NCI-H774 (cell line): ENCODE measurements at places on chromosomes 5 and 9.

DNA sequence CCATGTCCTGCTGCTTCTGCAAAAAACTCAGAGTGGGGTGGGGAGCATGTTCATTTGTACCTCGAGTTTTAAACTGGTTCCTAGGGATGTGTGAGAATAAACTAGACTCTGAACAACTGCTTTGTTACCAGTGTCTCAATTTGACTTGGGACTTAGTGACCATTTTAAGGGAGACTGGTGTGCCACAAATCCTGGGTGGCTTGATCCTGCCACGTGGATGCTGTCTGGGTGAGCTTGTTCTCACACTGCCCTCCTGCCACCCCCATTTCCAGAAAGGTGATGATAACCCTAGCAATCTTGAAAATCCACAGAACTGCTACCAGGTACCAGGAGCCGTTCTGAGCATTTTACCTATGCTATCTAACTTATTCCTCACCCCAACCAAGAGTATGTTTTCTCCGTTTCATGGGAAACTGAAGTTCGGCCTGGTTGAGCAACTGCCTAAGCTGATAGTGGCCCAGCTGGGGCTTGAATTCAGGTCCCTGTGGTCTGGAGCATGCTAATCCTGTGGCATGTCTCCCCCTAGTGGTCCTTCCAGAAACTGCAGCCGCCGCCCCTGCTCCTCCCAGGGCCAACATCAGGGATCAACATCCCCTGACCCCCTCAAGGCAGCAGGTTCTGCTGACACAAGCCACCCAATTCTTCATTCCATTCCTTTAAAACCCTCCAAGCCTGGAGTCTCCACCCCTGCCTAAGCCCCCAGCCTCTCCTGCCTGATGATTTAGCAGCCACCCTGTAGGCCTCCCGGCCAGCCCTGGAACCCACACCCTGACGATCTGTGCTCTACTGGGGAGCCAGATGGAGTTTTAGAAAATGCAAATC lies 2.8 kb downstream of the IL3 start:
- peak; percentile 26 for DNase-seq

GRCh38 chr5:120794121-120794520 lies 330.0 kb downstream of the PRR16 start:
- no peak for DNase-seq

DNA sequence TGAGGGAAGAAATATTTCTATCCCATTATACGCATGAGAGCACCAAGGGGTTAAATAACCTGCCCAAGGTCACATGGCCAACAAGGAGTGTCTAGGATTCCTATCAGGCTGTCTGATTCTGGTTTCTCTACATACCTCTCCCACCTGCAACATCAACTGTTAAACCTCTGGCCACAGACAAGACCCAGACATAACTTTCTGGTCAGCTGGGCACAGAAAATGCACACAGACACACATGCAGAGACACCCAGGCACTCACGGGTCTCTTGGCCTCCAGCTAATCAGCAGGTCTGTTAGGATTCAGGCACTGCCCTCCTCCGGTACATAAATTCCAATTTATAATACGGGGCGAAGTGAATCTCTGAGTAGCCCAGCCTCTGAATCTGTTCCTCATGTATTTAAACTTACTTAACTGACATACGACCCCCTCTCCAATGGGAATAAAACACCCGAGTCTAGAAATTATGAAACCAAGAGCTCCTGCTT lies 1.5 kb downstream of the SEPTIN8 start:
- no peak for DNase-seq

GRCh38 chr9:131709771-131710431 lies 30.0 kb downstream of the RAPGEF1 start:
- DNase-seq, result no peak

DNA sequence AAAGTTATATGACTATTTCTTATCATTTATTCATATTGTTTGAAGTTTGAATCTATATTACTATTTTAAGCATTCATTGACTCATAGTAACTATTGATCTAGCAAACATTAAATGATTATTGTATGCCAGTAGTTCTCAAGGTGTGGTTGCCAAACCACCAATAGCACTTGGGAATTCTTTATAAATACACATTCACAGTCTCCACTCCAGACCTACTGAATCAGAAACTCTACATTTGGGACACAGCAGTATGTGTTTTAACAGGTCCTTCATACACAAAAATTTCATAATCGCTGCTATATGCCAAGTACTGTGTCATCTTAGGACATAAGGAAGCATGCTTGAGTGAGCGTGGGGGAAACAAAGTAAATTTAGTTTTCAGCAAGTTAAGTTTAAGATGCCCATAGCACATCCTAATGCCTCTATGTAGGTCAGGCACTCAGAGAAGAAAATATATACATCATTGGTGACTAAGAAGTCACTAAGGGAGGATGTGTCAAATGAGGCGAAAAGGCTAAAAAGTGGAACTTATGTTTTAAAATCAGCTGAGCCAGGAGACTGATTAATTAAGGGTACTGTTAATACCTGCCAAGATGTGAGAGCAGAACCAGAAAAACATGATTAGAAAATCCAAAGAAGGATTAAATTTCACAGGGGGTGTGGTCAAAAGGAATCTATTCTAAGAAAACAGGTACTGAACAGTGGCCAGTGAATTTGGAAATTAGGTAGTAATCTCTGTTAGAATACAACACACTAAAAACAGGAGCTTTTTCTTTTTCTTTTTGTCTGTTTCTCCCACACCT lies 340.8 kb downstream of the HCN1 start:
- no peak for DNase-seq

GRCh38 chr9:20408513-20408912 lies 213.8 kb downstream of the MLLT3 start:
- no peak for DNase-seq

GRCh38 chr5:17185773-17186172 lies 31.7 kb upstream of the BASP1 start:
- DNase-seq, result no peak

GRCh38 chr5:2847608-2848007 lies 96.1 kb upstream of the IRX2 start:
- DNase-seq, result no peak

- no peak for DNase-seq
These were observed 796.3 kb downstream of the SEMA5A start for GRCh38 chr5:8749556-8749955.

DNA sequence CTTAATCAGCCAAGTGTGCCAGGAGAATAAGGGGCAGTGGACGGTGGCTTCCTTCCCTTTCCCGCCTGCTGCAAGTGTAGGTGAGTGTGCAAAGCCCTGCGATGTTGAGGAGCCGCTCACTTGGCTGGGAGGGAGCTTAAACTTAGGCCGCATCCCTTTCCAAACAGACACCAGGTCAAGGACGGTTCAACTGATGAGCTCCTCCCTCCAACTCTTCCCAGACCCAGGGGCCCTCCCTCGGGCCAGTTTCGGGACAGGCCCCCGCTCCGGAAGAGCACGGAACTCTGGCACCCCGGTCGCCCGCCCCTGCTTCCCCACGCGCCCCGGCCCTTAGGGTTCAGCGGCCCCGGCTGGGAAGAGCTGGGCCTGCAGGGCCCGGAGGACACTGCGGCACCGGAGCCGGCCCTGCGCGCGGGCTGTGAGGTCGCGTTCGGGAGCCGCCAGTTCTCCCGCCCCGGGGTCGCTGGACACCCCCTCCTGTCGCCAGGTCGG lies 481 bp downstream of the MRPL36 start:
- DNase-seq, result no peak

DNA sequence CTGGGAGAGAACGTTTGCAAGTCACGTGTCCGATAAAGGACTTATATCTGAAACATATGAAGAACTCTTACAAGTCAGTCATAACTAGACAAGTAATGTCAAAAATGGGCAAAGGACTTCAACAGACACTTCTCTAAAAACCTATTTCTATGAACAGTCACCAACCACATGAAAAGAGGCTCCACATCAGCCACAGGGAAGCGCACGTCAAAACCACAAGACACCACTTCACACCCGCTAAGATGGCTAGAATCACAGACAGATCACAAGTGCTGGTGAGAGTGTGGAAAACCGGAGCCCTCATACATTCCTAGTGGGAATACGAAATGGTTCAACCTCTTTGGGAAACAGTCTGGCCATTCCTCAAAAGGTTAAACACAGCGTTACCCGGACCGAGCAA lies 11.5 kb upstream of the CARD9 start:
- no peak for DNase-seq

DNA sequence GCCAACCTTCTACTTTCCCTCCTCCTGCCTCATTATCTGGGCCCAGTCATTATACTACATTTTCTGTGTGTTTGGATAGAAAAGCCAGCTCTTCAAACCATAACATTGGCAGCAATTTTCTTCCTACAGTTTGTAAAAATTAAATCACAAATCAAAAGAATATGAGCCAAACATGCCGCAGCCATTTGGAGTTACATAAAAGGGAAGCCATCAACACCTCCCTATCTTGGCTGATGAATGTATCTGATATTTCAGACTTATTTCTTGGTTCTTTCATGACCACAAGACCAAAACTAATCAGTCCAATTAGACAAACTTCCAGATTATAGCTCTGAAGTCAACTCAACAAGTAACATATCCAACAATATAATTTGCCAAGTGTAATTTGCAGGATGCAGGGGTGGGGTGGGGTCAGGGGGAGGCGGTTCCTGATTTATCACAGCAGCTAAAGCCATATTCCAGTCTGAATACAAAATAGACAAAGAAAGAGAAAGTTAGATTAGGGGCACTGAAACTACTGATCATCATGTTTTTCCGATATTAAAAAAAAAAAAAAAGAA lies 89.4 kb upstream of the CNTLN start:
- DNase-seq, result no peak

GRCh38 chr5:96706433-96707111 lies 44.4 kb downstream of the CAST start:
- no peak for DNase-seq

- DNase-seq, result no peak
These were observed 2.5 kb upstream of the FGF1 start for GRCh38 chr5:142688281-142688989.

DNA sequence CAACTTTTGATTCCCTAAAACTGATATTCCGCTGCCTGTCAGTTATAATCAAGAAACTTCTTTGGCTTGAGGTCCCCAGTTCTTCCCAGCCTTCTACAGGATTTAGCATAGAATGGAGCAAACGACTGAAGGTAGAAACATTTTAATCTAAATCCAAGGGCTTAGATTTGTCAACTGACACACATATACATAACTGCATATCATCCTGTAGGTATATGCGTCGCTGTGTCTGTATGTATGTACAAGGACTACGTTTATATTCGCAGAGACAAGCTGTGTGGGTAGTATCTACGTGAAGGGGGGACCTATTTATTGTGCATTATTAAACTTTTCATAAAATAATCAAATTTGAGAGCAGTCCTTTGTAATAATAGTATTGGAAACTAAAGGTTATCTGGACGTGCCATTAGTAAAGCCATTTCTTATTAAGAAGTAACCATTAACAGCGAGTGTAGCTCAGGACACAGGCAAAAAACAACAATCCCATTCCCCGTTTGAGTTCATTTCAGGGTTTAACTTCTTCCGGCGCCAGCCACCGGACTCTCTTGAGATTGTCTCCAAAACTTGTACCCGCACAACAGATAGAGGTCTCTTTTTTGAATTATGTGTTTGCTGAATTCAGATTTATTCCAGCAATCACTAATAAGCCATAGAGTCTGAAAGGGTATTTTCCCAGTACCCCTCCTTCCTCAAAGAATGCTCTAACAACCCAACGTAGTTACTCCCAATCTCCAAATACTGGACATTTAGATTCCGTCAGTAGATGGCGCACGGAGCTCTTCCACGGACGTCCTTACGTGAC lies 2.1 kb upstream of the MLLT3 start:
- peak; percentile 84 for DNase-seq

DNA sequence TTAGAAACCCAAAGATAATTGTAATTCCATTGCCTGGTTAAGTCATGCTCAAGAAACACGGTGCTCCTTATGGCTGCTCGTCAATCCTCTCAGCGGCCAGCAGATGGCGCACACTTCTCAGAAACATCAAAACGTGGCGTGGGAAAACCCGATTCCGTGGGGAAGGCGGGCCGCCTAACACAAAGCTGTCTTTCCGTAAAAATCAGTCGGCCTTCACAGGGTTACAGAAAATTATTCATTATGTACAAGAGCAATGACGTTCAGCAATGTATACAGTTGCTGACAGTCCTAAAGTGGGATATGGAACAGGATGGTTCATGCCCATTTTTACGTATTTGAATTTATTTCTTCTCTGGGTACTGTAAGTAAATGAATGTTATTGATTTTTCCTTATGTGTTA lies 83.5 kb downstream of the PDE4D start:
- peak; percentile 60 for DNase-seq

GRCh38 chr9:125330587-125330986 lies 69.0 kb downstream of the GAPVD1 start:
- no peak for DNase-seq

- peak; percentile 41 for DNase-seq
These were observed at the start of gene EPB41L4A for GRCh38 chr5:112419164-112419985. Gene EPB41L4A, minus strand, starts transcription at chr5:112419277. Its CDS starts 238 bp downstream, at chr5:112419039.

DNA sequence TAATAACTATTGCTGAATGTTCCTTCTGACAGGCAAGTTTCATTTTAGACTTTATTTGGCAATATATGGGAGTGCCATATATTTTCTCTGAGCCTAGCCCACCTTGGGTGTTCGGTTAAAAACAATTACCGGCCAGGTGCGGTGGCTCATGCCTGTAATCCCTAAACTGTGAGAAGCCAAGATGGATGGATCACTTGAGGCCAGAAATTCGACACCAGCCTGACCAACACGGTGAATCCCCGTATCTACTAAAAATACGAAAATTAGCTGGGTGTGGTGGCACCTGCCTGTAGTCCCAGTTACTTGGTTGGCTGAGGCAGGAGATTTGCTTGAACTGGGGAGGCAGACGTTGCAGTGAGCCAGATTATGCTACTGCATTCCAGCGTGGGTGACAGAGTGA lies 47.9 kb downstream of the TNFSF15 start:
- no peak for DNase-seq

DNA sequence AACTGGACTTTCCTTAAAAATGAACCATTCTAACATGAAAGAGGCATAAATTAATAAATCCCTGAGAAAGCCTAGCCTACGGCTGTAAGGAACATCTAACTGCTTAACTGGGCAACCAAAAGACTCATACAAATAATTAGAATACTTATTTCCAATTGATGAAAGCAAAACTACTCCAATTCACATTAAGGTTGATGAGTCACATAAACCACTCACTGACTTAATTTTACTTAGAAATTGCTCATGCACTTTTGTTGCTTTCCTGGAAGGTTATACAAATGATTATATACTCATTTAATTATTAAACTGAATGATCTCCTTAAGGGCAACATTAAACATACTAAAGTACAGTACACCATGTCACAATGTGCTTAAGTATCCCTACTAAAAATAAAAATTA lies 101.9 kb downstream of the NFIB start:
- DNase-seq, result no peak
